AG08396 (cell line): ENCODE measurements at places on chromosomes 7 and 10.

DNA sequence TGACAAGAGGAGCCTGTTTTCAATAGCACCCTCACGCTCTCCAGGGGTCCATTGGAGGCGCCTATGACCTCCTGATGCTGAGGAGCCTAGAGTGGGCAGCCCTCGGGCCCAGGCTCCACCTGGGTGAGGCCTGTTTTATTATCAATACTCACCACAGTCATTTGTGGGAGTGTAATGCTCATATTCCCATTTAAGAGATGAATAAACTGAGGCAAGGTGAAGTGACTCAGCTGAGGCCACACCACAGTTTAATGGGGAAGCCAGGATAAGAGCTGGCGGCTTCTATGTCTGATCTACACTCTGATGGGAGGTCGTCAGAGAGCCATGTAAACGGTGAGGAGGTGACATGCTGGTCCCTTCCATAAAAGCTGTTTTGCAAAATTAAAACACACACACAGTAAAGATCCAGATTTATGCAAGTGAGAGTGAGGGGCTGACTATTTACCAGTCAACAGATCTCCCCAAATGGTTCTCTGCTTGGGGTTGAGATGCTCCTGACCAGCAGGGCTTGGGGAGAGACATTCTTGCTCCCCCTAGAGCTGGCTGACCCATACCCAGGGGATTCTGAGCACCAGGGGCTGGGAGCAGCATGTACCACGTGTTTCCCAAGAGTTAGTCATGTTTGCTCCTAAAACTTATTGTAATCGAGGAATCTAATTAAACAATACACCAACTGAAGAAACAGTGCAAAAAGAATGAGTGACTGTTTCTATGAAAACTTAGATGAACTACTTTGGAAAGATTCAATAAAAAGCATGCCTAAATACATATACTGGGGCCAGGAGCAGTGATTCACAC is 81.0 kb upstream of the INSIG1 start:
- DNase-seq, result no peak

DNA sequence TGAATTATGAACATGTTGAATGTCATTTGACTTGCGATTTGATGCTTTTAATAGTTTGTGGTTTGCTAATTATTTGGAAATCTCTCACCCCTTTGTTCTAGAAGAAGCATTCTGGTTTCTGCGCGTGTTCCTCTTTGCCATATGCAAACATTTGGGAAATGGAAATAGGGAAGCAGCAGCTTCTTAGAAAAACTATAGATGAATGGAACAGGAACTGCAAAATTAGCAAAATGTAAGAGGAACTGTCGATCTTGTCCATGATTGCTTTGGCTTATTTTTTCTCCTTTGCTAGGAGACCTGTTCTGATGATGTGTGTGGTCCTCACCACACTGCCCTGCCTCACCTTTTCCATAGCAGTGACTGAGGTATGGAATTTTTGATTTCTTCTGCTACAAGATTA is 19.0 kb downstream of the TMEM236 start:
- DNase-seq, result no peak

GRCh38 chr7:919924-920341 is 34.5 kb downstream of the ADAP1 start:
- no peak for DNase-seq

GRCh38 chr7:136859803-136860202 is 8.6 kb upstream of the CHRM2 start:
- no peak for DNase-seq

DNA sequence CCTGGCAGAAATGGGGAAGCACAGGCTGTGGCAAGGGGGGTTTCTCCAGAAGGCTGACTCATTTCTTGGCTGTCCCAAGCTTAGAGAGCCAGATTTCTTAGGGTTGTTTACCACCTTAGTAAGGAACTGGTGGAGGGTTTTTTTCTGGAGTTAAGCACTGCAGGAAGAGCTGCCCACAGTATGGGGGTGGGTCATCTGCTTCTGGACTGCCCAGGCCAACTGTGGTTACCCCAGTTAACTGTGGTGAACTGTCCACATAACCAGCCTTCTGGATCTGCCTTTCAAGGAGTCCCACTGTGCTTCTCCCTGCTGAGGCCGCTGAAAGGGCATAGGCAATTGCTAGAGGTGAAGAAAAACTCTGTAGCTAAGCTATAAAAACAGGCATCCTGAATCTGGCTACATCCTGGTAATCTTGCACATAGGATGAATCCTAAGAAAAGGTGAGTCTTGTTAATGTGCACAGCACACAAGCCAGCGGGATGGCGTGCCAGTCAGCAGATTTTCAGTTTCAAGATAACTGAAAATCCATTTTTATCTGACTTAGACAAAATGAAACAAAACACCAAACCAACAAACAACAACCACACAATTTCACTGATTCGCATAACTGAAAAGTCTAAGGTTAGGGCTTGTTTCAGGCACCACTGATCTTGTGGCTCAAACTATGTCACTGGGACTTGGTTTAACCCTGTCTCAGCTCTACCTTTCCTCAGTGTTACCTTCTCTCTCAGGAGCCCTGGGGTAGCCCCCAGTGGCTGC is 21.6 kb upstream of the TSPAN33 start:
- no peak for DNase-seq

- DNase-seq, result peak; percentile 93
Measured at GRCh38 chr10:29736366-29737073, 101.7 kb upstream of the SVIL start.

- no peak for DNase-seq
Measured at GRCh38 chr7:22251281-22251680, 105.7 kb downstream of the RAPGEF5 start.

- no peak for DNase-seq
Measured at GRCh38 chr7:155741082-155741481, 71.2 kb downstream of the SHH start.

DNA sequence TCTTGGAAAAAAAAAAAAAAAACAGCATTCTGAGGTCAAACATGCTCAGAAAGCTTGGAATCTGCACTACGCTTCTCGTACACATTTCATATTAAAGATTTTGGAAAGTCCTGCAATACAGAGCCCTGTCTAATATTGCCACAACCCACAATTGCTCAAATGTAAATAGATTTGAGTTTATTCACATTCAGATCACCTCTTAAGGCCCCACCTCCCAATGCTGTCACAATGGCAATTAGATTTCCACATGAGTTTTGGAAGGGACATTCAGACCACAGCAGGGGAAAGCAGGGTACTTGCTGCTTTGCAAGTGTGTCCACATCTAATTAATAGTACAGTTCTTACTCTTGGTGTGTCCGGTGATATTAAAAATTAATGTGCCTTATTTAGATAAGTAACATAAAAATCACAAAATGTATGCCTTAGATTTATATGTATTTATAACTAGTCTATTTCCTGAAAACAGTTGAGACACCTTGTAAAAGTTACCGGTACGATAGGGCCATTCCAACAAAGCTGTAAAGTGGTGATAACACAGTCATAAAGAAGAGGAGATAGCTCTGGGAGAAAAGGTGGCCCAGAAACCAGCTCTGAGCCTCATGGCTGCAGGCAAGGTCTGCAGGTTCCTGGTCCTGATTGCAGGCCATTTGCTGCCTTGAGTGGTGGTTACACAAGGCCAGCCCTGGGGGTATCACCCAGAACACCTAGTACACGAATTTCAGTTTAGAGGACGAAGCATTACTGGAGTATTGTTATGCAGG is 27.9 kb downstream of the EGFR start:
- DNase-seq, result no peak

- DNase-seq, result peak; percentile 10
Measured at GRCh38 chr10:69968830-69969229, 83.8 kb upstream of the MACROH2A2 start.

DNA sequence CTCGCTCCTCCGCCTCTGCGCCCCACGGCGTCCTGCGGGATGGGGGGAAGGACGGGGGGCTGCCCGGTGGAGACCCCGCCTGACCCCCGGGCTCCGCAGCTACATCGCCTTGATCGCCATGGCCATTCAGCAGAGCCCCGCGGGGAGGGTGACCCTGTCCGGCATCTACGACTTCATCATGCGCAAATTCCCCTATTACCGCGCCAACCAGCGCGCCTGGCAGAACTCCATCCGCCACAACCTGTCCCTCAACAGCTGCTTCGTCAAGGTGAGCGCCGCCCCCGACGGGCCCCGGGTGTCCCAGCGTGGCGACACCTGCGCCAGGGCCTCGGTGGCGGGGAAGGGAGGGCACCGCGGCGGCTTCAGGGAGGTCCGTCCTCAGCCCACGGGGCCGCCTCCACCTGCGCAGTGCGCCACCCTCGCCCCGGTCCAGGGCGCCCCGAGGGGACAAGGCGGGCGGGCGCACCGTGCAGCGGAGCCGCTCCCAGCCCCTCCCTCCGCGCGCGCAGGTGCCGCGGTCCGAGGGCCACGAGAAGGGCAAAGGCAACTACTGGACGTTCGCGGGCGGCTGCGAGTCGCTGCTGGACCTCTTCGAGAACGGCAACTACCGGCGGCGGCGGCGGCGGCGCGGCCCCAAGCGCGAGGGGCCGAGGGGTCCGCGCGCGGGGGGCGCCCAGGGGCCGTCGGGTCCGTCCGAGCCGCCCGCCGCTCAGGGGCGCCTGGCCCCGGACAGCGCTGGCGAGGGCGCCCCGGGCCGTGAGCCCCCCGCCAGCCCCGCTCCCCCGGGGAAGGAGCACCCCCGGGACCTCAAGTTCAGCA is 793 bp downstream of the FOXL3 start:
- no peak for DNase-seq

GRCh38 chr10:79563426-79563825 is 3.2 kb upstream of the SFTPA2 start:
- DNase-seq, result no peak

- no peak for DNase-seq
Measured at GRCh38 chr10:119283387-119283786, 76.0 kb downstream of the GRK5 start.

DNA sequence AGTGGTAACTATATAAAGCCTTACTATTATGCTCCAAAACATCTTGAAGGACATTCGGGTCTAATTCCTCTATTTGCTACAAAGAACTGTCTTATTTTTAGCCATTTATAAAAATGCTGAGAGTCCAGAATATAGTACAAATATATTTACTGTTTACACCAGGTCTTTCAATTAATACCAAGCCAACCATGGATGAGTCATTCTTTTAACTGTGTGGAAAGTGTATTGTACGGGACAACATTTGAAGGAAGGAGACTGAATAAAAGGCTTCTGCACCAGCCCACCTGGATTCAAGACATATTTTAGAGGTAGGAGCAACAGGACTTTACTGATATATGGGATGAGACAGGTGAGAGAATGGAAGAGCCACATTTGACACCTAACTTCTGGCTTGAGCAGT is 35.4 kb downstream of the MASTL start:
- no peak for DNase-seq

- no peak for DNase-seq
Measured at GRCh38 chr10:75434291-75434690, 2.9 kb downstream of the LRMDA start.

GRCh38 chr7:148543-148931 is 43.8 kb upstream of the FAM20C start:
- no peak for DNase-seq

DNA sequence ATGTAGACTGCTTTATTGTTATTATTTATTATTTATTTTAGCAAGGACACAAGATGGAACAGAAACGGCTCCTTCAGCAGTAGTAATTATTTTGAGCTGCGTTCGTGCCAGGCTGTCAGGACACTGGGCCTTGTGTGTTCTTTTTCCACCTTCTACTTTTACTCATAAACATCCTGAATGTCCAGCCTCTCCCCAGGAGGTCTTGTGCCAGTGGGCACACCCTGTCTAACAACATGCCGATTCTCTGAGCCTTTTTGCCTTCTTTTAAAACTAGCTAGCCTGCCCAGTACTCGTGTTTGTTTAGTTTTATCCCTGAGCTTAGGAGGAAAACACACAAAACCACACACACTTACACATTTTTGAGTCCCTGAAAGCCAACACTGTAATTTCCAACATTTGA is 1.2 kb downstream of the SCIN start:
- DNase-seq, result no peak

GRCh38 chr7:69677054-69677852 is 79.0 kb downstream of the AUTS2 start:
- no peak for DNase-seq

GRCh38 chr10:77245953-77246352 is 391.7 kb downstream of the KCNMA1 start:
- no peak for DNase-seq

DNA sequence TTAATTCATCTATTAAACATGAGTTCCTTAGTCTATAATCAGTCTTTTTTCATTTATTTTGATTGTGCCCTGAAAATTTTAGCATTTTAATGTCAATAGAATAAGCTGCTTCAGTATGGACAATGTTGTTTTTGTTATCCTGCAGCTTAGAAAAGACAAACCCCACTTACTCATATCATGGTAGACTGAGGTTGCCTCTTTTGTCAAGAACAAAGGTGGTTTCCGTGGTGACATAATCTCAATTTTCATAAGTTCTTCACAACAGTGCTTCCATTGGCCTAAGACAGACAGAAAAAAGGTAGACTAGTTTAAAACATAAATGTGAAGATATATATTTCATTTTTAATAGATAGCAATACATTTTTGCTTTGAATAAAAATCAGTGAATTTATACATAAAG is 69.1 kb downstream of the RTKN2 start:
- no peak for DNase-seq

DNA sequence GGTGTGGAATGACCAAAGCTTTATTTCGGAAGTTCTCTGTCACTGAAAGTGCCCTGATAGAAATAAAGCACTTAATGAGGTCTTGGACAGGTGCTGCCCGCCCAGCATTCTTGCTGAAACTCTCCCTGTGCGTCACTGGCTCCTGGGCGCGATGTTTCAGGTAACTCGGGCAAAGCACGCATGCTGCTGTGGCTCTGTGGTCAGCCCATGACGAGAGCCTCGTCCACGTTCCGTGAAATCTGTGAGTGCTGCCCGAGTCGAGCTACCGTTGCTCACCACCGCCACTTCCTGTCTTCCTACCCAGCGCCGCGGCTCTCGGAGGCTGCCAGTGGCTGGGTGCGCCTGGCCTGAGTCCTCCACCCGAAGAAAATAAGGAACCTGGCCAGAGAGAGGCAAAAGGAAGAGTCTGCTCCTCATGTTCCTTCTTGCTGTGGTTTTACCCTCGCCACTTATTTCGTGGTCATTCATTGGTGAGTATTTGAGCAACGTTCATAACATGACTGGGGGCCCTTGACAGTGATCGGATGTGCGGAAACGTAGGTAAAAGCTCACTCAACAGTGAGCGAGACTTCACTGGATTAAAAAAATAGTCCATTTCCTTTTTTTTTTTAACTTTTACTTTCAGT is 95.5 kb downstream of the MAP3K8 start:
- no peak for DNase-seq
